ENCODE measurements at places on chromosomes 6 and 20. TPM values are rescaled to one million over a fixed set of nuclear protein-coding genes. Genes with fewer than 3 reads are reported as not detected.

DNA sequence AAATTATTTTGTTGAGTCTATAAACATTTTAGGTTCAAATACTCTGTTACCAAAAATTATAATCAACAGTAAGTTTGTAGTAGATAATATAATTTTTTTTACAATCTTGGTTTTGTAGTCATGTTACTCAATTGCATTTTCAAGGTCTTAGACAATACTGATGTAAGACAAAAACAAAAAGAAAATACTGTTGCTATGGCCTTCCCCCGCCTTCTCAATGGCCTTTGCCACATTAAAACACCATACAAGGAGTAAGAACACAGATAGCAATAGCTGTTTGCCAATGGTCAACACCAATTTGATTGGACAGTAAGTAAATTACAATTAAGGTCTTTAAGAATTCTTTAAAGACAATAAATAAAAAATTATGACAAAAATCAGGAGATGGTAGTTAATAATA is 450.2 kb downstream of the CDC5L start:
- no peak for ATAC-seq

DNA sequence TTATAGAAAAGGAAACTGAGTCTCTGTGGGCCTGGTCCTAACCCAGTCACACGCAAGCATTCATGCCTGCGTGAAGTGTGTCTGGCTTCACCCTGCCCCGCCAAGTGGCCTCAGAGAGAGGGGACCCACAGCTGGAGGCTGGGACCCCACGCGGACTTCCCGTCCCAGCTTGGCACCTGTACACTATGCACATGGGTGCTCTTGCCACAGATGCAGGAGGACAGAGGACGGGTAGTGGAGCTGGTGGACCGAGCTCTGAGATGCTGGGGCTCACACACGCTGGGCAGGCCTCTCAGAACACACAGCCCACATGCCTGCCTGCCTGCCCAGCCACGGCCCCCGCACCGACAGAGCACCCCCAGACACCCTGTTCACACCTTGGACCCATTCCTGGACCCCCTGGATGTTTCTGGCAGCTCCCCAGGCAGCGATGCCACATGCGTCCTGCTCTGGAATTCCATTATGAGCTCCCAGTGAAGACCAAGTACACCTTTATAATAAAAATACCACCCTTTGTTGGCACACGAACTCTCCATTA is 24.9 kb upstream of the SMOC2 start:
- ATAC-seq, result no peak

- no peak for ATAC-seq
Measured at GRCh38 chr6:51456282-51456681, 631.1 kb downstream of the PKHD1 start.

GRCh38 chr20:15862178-15862577 is 711.1 kb downstream of the KIF16B start:
- no peak for ATAC-seq

Gene FHL5
- total RNA-seq, result 11.4 TPM

GRCh38 chr20:9626357-9626756 is 112.0 kb downstream of the LAMP5 start:
- no peak for ATAC-seq

- ATAC-seq, result no peak
Measured at GRCh38 chr20:59983076-59983475, 24.9 kb downstream of the CDH26 start.

GRCh38 chr6:108732091-108732870 is 115.9 kb upstream of the ARMC2 start:
- peak; percentile 23 for ATAC-seq

DNA sequence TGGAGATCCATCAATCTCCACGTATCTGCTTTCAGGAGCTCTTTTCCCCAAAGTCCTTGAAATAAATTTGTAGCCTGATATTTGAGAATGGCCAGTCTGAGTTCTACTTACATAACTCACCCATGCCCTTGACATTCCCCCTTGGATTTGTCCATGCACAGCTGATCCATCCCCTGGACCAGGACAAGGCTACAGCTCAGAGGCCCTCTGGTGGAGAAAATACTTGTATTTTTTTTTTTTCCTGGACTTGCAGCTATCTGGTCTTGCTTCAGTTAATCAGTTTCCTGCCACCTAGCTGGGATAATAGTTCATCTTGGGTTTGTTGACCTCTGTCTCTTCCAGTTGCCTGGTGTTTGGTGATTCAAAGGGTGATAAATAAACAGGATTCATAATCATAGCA is 467.6 kb downstream of the DHX35 start:
- no peak for ATAC-seq

DNA sequence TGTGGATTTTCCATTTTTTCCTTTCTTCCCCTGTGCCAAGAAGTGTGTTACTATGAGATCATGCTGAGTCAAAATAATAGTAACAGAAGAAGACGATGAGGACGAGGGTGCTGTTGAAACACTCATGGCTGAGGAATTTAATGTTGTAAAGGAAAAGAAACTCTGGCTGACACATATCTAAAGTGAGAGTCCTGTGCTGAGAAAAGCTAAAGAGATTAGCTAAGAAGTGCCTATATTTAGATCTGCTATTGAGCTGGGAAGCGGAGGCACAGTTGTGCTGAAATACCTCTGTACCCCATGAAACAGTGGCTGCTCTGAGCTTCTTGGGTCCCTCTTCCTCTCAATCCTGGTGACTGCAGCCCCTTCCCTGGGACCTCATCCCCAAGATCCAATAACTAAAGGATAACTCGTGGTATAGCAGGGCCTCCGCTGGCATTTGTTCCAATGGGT is 1.1 kb upstream of the SYTL3 start:
- ATAC-seq, result peak; percentile 39

DNA sequence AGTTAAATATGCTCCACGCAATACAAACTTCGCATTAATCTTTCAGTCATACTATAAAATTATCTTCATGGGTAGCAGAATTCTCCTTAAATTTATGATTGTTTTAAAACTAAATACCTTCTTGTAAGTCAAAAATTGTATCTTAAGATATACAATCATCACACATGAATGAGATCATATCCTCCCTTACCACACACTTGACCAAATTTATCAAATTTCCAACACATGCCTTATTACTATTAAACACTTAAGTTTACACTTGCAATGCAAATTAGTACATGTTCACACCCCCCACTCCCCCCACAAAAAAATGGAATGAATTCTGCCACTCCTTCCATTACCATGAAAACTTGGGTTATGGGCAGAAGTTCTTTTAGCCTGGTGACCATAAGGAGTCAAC is 13.8 kb downstream of the RANBP9 start:
- ATAC-seq, result no peak

- ATAC-seq, result no peak
Measured at GRCh38 chr6:12977806-12978205, 261.2 kb downstream of the PHACTR1 start.
